T-helper 2 cell (primary cell): ENCODE measurements at places on chromosomes 2 and 18.

DNA sequence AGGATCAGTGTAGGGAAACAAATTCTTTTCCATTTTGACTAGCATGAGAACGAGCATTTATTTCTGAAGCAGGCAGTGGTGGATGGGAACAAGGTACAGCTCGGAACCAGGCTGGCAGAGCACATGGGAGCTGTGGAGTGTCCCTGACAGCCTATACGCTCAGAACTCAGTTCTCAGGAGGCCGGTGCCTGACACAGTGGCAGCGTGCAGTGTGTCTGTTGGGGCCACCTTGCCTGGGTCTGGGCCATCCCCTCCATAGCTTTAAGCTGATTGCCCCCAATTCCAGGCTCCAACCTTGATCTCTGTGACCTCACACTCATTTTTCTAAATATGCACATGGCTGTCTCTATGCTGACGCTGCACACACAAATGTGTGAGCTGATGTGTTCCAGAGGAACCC, 54.5 kb upstream of the ATG16L1 start:
- DNase-seq = no peak

GRCh38 chr2:166891727-166892126, 3.4 kb downstream of the XIRP2 start:
- no peak for DNase-seq

GRCh38 chr2:73827018-73827417, 1.7 kb upstream of the STAMBP start:
- no peak for DNase-seq

DNA sequence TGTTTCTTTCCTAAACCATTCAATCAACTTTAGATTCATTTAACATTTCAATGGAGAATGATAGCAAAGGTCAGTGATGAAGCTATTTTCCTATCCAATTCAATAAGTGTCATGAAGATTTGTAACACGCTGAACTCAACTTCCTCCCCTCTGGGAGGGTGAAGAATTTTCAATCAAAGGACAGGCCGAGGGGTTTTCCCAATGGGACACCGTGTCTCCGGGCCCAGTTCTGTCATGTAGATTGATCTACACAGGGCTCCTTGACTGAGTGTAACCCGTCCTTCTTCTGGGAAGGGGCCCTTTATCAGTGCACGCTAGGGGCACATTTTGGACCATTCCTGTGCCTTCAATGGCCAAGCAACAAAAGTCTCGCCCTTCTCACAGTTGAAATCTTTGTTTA, 90.1 kb downstream of the KCNE4 start:
- no peak for DNase-seq

- DNase-seq = no peak
Measured at GRCh38 chr2:210226223-210226622, 976 bp upstream of the ACADL start.

DNA sequence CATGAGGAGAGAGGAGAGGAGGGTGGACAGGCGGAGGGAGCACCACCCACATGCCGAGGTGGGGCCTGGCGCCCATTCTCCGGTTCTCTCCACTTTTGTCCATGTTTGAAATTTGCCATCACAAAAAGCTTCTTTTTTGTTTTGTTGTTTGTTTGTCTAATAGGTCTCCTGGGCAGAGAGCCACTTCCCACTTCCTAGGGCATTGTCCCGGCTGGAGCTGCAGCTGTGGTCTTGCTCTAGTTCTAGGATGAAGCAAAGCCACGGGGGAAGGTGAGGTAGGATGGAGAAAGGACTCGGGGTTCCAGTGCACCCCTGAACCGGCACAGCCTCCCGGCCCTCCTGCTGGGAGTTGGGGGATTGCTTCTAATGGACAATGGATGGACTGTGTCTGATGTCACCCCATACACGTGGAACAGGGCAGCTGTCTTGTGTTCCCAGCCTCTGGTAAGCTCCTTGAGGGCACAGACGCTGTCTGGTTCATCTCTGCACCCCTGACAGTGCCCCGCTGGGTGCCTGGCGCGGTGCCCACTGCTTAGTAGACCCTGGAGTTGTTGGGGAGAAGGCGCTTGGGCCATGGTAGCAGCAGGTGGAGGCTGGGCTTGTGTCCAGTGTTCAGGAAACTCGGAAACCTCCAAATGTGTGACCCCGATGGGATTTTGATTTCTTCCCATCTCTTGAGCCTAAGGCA, 278.4 kb downstream of the NDUFA10 start:
- no peak for DNase-seq

GRCh38 chr2:27288610-27289009, 6.4 kb downstream of the TRIM54 start:
- no peak for DNase-seq

DNA sequence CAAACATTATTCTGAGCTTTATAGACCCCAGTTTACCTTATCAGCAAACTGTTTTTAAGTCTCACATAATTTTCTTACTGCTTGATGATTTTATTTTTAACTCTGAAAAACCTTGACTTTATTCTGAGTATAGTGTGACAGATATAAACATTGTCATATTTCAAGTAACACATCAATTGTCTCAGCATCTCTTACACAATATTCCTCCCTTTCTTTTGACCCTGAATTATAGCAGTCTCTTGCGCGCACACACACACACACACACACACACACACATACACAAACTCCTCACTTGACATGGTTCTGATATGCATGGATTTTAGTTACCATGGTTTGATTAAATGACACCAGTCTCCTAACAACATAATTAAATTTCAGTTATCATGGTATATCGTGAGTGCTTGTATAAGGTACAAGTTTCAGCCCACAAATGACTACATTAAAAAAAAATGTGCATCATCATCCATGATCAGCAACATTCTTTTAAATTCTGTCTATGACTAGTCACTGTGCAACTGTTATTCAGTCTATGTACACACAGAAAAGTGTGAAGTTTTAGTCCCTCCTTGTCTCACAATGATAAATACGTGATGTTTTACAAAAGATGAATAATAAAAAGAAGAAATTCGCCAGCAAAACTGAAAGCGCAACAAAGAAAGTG, 39.5 kb upstream of the TACR1 start:
- no peak for DNase-seq

- DNase-seq = no peak
Measured at GRCh38 chr18:33440060-33441043, at the start of gene CCDC178. Gene CCDC178, minus strand, starts transcription at chr18:33440721. Its CDS starts 28,633 bp downstream, at chr18:33412088.

DNA sequence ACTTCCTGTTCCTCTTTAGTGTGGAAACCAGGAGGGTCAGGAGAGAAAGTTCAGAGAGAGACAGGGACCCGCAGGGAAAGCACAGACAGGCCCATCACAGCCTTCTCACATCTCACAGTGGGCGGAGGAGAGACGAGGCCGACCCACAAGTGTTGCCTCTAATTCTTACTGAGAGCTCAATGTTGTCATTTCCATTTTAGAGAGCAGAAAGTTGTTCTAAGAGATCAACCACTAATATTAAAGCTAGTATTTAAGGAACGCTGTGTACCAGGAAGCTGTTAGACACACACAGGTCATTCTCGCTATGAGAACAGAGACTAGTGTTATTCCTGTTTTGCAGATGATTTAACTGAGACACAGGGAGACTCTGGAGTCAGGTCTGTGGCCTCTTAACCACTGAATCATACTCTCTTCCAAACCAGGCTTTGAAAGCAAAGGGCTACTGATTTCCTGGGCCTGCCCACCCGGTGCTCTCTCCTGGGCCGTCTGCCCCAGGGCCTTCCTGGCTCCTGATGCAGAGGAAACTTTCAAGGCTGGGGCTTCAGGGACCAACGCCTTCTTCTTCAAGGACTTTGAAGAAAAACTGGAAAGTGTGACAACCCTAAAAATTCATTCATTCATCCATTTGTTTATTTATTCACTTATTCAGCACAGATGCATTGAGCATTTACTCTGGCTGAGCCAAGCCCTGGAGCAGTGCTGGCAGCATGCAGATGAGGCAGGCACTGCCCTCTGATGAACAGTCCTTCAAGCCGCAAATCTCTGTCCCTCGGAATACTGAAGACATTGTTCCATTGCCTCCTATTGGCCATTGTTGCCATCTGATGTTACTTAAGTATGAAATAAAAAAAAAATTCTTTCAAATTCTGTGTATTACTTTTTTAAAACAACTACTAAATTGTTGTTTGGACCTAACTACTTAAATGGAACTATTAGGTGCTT, 37.2 kb upstream of the BIN1 start:
- no peak for DNase-seq

DNA sequence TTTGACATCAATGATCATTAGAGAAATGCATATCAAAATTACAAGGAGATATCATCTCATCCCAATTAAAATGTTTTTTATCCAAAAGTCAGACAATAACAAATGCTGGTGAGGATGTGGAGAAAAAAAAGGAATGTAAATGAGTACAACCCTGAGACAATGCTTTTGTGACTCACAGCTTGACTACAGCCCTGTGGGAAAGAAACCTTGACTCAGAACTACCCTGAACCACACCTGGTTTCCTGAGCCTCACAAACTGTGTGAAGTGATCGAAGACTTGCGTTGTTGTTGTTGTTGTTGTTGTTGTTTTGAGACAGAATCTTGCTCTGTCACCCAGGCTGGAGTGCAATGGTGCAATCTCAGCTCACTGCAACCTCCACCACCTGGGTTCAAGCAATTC, 266.6 kb upstream of the MYT1L start:
- DNase-seq = no peak

- no peak for DNase-seq
Measured at GRCh38 chr2:31299547-31299946, 65.6 kb downstream of the EHD3 start.

GRCh38 chr18:63314062-63314790, 5.3 kb downstream of the BCL2 start:
- DNase-seq = no peak

DNA sequence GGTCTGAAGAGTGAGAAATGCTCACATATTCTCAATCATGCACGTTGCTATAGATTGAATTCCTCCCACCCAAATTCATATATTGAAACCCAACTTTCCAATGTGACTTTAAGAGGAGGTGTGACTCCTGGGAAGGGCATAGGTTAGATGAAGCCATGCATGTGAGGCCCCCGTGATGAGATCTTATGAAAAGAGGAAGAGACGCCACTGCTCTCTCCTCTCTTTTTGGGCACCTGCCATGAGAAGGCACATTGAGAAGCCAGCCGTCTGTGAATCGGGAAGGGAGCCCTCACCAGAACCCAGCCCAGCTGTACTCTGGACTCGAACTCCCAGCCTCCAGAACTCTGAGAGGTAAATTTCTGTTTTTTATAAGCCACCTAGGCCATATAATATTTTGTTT, 842.6 kb upstream of the SALL3 start:
- DNase-seq = no peak

DNA sequence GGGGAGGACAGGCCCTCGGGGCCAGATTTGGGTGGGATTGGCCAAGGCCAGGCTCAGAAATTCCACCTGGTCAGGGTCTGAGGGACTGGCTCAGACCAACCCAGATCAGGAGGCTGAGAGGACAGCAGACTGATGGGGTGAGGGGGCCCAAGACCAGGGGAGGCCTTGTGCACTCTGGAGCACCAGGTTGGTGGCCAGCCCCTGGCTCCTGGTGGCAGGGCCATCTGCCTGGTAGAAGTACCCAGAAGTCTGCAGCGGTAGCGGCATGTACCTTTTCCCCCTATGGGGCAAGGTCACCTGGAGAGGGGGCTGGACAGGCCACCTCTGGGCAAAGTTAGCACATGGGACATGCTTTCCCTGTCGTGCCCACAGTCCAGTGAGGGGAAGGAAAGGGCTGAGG, 21.2 kb upstream of the ODC1 start:
- no peak for DNase-seq

GRCh38 chr2:35160871-35161270, 1194.7 kb upstream of the CRIM1 start:
- no peak for DNase-seq

- no peak for DNase-seq
Measured at GRCh38 chr2:158337018-158337417, 119.5 kb downstream of the CCDC148 start.

DNA sequence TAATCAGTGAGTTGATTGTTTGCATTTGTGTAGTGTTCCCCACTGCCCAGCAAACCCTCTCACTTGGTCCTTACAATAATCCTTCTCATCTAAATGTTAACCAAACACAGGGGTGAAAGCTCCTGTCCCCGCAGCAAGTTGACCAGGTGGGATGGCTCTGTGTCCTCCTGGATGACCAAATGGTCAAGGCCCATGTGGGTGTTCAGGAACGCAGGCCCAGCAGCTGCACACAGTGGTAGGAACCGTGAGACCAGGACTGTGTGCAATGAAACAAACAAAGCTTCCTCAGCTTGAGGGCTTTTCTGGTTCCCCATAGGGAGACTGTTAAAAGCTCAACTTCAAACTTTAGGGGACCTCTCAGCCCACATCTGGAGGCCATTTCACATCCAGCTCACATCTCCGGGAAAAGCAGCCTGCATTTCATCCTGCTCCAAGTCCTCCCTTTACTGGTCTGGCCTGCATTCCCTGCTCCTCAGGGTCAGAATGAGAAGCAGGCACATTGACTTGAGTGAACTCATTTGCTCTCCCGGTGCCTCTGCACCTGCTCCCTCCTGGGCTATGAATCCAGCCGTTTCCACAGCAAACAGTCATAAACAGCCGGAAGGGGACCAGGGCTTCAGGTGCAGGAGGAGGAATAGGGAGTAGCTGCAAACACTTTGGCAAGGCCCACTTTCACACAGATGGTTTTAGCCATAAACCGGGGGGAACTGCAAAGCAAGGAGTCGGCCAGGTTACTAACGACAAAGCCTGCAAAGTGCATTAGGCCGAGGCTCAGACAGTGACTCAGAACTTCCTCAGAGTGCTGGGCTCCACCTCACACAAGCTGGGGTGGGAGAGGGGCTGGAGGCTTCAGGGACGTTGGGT, 144.7 kb downstream of the CAPN13 start:
- DNase-seq = no peak

- DNase-seq = no peak
Measured at GRCh38 chr18:56890632-56891031, 239.5 kb downstream of the WDR7 start.

DNA sequence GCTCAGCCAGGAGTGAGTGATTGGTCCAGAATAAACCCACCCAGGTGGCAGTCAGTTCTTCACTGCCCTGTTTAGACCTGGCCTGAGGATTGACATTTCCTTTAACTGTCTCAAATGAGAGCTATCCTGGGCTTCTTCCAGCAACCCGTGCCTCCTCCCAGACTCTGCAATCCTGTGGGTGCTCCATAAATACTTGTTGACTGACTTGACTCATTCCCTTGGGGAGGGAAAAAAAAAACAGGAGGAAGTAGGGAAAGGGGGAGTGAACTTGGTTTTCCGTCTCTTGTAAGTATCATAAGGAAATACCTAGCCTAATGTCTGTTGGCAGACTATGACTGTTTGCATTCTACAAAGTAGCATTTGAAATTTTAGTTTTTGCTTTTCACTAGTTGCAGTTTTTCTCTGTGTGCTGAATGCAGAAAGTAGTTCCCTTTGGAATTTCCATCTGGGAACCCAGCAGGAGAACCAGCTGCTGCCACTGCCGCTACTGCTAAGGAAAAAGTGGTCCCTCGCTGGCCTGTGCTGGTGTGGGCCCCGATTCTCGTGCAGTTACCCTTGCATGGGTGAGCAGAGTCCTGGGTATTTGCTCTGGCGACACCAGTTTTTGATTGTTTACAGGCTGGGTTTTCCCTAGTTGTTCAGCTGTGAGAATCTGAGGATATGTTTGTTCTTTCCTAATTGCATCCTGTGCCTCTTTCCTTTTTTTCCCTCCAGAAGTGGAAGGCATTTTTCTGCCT, 78.8 kb downstream of the TGOLN2 start:
- no peak for DNase-seq

- DNase-seq = no peak
Measured at GRCh38 chr2:23745068-23745725, 181.7 kb downstream of the ATAD2B start.

GRCh38 chr2:20267529-20267928, 42.6 kb upstream of the SDC1 start:
- no peak for DNase-seq
